KG1 (cell line): ENCODE measurements at places on chromosomes 13 and 19.

- DNase-seq = no peak
Measured at GRCh38 chr19:3599776-3600187, 6.9 kb downstream of the TBXA2R start.

DNA sequence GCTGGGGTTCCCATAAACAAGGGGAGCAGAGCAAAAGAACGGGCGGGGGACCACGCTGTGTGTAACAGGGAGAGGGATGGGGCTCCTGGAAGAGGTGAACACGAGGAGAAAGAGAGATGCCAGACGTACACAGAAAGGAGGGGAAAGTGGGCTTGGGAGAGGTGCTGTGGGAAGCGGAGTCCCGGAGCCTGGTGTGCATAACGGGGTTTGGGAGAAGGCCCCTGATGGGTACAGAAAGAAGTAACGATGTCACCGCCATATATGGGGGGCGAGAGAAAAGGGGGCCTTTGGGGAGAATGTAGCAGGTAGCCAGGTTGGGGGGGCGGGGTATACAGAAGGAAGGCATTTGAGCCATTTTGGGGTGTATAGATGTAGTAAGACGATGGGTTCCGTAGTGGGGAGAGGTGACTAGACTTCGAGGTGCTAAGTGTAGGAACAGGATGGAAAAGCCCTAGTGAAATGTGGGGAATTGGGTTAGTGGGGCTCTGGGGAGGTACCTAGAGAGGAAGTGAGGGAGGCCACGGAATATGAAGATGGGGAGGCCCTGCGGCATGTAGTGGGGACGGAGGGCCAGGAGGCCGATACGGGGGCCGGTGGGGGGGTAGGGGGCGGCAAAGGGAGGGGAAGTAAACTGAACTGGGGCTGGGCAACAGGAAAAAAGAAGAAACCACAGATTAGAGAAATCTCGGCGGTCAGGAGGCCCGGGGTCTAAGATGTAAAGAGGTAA is 787 bp downstream of the ZNF580 start:
- peak; percentile 54 for DNase-seq

GRCh38 chr13:105848494-105848893 is 687.0 kb downstream of the EFNB2 start:
- DNase-seq = no peak

GRCh38 chr13:110770678-110771077 is 57.2 kb downstream of the ING1 start:
- DNase-seq = no peak

- DNase-seq = no peak
Measured at GRCh38 chr13:43095771-43096719, 72.7 kb downstream of the DNAJC15 start.

GRCh38 chr13:79659121-79659521 is 178.2 kb downstream of the NDFIP2 start:
- DNase-seq = no peak

- no peak for DNase-seq
Measured at GRCh38 chr13:81078048-81078447, 737.1 kb upstream of the SPRY2 start.

GRCh38 chr13:105773863-105774538 is 761.5 kb downstream of the EFNB2 start:
- no peak for DNase-seq

- no peak for DNase-seq
Measured at GRCh38 chr13:44780591-44781280, 204.6 kb upstream of the TSC22D1 start.

GRCh38 chr13:49890376-49890775 is 45.8 kb downstream of the SPRYD7 start:
- no peak for DNase-seq

DNA sequence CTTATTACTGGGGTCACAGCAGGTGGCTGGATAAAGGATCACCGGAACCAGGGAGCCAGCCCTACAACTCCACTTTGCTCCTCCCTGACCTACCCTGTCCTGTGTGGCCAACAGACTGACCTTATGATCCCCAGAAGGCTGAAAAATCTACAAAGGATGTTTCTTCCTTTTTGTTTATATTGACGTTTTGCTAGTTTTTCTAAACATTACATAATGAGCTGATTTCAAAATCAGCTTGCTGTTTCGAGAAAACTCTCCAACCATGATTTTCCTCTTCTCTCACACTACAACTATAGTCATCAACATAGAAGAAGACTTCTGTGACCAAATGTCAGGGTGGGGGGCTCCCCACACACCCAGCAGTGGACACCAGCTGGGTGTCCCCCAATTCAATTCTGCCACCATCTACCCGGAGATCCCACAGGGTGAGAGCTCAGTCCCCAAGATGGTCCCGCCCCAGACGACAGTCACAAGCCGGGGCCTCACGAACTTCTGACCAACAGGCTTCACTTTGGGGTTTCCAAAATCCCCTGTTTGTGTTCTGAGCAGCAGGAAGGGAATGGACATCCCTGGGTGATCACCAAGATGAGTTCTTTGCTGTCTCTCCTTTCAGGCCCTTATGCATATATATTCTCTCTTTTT is 35.0 kb downstream of the ZNF536 start:
- DNase-seq = no peak

GRCh38 chr13:93889430-93889951 is 590.0 kb downstream of the DCT start:
- no peak for DNase-seq

- no peak for DNase-seq
Measured at GRCh38 chr19:18999016-18999758, 34.1 kb downstream of the SUGP2 start.

DNA sequence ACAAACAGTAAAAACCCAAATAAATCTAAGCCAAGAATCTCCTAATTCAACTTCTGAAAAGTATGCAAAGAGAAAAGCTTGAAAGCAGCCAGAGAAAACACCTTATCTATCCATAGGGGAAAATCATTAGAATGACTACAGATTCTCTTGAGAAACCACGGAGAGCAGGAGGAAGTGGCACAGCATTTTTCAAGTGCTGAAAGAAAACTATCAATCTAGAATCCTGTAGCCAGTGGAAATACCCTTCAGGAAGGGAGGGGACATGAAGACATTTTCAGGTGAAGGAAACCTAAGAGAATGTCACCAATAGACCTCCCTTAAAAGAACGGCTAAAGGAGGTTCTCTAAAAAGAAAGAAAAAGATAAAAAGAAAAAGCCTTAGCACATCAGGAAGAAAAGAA is 66.2 kb upstream of the XPO4 start:
- no peak for DNase-seq

GRCh38 chr19:14333101-14333871 is 48.0 kb upstream of the ADGRE5 start:
- no peak for DNase-seq

- DNase-seq = no peak
Measured at GRCh38 chr19:53037101-53038097, 7.1 kb upstream of the ERVV-2 start.

DNA sequence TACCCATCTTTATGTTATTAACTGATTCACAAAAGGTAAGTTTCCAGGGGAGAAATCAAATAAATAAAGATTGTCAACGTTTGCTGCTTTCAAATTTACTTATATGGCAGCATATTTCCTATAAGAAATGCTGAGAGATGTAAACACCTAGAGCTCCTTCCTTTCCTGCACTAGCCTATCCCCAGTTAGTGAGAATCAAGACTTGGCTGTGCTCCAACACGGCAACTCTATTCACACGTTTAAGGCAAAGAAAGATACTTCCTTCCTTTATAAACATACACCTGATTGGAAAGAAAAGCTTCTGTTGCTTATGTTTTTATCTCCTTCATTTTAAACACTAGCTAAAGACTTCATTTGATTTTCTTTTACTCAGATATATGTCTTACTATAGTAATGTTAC is 107.0 kb downstream of the PCDH9 start:
- DNase-seq = no peak

- DNase-seq = no peak
Measured at GRCh38 chr19:43229315-43229714, 23.9 kb upstream of the PSG4 start.

DNA sequence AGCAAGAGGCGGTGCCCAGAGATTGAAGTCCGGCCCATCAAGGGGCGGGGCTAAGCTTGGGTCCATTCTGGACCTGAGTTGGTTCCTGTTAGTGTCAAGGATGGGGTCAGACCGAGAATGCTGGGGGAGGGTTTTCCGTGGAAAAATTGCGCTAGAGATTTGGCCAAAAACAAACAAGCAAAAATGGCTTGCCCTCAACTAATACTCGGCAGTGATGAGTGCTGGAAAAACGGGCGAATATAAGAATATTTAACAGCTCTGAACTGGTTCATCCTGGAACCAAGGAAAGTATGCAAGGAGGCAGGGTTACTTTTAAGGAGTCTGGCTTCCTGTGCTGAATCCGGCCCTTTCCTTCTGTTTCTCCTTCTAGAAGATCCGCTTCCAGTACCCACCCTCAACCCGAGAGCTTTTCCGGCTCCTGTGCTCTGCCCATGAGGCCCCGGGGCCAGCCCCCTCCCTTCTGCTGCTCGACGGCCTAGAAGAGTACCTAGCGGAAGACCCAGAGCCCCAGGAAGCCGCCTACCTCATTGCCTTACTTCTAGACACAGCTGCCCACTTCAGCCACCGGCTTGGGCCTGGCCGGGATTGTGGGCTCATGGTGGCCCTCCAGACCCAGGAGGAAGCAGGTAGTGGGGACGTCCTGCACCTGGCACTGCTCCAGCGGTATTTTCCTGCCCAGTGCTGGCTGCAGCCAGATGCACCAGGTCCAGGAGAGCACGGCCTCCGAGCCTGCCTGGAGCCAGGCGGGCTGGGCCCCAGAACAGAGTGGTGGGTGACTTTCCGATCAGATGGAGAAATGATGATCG is 880 bp downstream of the SWSAP1 start:
- peak; percentile 75 for DNase-seq

GRCh38 chr19:19120308-19121231 is 17.7 kb downstream of the TMEM161A start:
- no peak for DNase-seq

DNA sequence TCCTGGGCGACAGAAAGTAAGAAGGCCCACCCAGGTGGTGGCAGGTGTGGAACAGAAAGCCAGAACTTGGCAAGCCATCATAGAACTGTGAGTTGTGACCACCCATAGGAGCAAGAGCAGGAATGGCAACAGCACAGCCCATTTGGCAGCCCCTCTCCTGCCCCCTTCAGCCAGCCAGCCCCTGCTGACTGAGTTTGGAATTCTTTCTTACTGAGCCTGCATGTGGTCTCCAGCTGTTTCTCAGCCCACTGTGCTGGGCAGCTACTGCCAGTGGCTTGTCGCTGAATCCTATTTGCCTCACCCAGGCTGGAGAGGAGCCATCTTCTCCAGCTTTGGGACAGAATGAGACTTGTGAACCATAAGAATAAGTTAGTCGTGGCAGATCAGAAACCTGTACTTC is 28.3 kb downstream of the CNMD start:
- no peak for DNase-seq
